Mesendoderm (in vitro differentiated cells): ENCODE measurements at places on chromosomes 2 and 18.

DNA sequence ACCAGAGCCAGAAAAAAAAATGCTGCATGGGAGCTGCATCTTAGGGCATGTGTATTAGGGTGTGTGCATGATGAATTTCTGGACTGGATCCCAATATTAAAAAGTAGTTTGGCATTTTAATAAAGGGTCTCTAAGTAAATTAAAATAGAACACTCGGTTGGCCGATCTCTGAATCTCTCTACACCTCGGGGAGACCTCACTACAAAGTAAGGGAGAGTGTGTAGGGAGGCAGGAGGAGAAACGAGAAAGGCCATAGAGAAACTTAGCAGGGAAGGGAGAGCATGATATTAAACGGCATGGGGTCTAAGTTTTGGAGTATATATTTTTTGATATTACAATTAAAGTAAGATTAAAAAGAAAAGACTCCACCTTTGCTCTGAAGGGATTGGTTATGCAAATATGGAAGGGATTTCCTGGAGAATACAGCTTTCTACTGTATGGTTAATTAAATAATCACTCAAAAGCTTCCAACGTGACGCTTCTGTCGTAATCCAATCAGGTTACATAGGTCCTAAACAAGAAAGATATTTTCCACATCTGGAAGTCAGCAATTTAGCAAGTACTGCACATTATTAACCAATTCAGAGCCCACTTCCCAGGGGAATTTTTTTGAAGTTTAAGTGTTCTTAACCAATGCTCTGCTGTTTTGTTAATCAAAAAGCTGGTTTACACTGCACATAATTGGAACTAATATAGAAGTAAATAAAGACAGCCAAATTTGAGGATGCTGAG is 1.0 kb upstream of the ZEB2 start:
- no peak for DNase-seq

- DNase-seq = no peak
Observed at GRCh38 chr2:76169276-76170008, 458.7 kb upstream of the GCFC2 start.

DNA sequence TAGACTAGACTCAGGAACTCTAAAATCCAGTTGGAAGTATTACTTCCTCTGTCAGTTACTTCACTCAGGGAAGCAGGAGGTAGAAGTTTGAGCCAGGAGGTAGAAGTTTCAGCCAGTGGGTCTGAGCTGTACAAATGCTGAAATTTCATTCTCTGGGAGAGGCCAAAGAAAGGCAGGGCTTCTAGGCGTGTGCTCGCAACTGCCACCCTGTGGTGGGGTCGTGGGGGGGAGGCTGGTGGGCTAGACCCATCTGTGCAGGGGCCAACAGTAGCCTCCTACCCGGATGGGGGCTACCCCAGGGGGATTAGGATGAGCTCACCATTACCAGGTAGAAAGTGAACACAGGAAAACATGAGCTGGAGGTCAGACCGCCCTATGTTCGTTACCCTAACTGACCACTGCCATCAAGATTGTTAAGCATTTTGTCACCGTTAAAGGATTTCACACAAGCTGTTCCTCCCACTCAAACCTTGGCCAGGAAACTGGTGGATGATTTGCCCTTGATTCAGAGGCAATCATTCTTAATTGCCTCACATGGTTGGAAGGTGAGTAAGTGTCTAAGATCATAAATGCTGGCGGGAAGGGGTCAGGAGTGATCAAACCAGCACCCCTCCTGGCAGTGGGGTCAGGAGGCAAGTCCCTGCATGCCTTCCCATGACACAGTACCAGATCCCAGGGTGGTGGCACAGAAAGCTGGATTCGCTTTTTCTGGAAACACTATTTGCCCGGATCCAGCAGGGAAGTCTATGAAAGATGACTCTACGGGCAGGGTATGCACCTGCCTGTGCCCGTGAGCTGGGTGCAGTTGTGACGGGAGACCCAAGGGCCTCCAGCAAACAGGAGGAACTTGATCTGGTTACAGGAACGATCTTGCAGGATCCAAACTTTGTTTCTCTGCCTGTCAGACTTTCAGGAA is 5.2 kb upstream of the FHL2 start:
- peak; percentile 37 for DNase-seq

DNA sequence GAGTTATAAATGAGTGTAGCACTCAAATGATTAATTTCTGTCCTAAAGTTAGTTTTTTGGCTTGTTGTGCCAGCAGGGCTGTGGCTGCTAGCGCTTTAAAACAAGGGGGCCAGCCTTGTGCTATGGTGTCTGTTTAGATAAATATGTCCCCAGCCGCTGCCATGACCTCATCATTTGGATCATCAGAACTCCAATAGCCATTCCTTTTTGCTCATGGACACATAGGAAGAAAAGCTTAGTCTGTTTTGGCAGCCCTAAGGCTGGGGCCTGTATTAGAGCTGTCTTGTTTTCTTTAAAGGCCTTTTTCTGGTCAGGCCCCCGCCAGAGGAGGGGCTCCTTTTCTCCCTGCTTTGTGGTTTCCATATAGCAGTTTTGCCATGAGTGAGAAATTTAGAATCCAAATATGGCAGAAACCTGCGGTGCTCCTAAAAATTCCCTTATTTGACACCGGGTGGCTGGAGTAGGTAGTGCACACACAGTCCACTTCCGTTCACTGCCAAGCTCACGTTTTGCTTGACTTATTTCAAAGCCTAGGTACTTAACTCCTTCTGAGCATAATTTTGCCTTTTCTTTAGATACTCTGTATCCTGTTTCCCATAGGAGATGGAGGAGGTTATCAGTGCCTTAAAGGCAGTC is 60.4 kb upstream of the SLC35G4 start:
- DNase-seq = no peak

DNA sequence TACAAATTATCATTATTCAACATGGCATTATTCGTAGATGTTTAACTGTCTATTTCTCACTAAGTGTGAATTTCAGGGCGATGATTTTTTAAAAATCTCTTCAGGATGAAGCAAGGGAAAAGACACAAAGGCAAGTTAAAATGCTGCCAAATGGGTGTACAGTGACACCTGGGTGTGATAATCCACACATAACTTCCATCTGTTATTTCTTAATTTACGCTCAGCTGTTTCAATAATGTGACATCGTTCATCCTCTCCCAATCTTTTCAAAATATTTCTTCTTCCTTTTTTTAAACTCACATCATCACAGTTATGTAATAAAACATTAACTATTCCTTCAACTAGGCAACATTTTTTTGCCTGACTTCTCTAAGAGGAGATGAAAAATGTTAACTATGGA is 10.6 kb downstream of the PDE1A start:
- DNase-seq = no peak

GRCh38 chr2:219570194-219570923 is 980 bp downstream of the OBSL1 start:
- no peak for DNase-seq

GRCh38 chr2:75146606-75147332 is 52.6 kb downstream of the TACR1 start:
- no peak for DNase-seq

GRCh38 chr2:113240150-113240914 is 38.4 kb downstream of the PAX8 start:
- no peak for DNase-seq
